ENCODE measurements at places on chromosomes 7 and 10.

DNA sequence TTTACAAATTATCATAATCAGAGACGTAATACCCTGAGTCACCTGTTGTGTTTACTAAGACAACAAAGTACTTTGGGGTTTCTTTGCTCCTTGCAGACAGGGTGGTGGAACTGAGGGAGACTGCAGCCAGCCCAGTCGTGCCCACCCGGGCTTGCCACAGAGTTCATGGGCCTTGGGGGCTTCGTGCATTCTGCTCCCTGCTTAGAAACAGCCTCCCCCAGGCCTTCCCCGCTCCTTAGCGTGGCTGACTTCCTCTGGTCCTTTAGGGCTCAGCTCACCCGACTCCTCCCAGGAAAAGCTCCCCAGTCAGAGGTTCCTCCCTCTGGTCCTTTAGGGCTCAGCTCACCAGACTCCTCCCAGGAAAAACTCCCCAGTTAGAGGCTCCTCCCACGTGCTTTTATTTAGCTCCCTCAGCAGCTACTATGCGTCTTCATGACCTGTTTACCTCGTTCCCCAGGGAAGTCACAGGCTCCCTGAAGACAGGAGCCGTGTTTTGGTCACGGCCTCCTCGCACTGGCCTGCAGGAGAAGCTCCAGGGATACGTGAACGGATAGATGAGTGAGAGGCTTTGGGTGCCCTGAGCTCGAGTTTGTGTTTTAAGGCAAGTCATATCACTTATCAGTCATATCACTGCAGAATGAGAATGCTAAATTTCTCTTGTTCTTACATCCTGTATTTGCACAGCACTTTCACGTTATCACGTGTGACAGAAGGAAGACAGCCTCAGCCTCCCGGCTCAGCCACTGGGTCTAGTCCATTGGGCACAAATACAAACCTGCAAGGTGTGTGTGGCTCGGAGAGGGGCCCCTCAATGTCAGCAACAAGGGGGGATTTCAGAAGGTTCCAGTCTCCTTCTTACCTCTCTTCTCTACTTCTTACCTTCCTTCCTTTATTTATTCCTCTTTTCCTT lies 52.7 kb upstream of the VIPR2 start:
- DNase-seq = no peak

- DNase-seq = no peak
These were observed 34.4 kb upstream of the CUL1 start for GRCh38 chr7:148664324-148664723.

GRCh38 chr10:26780106-26780792 lies 80.5 kb downstream of the ABI1 start:
- no peak for DNase-seq

DNA sequence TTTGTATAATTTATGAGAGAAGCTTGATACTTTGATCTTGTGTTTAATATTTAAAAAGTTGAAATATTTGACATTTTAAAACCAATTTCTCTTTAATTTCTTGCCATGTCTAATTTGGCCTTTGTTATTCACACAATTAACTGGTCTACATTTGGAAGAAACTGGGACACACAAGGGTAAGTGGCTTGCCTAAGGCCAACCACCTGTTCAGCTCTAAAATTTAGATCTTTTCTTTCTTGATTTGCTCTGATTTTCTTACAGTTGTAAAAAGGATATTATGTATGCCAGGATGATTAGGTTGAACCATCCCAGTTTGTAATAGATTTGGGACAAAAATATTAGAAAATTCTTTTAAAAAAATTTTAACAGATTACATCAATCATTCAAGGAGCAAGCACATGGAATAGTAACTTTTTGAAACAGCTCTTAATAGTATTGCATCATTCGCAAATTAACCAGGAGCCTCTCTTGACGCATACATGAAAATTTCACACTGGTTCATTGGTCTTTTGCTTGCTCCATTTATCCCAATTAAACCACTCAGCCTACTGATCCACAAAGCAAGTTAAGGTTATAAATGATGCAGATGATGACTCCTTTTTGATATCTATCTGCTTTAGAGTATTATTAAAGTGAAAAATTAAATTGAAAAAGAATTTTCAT lies 222.4 kb upstream of the SLC26A5 start:
- DNase-seq = no peak

DNA sequence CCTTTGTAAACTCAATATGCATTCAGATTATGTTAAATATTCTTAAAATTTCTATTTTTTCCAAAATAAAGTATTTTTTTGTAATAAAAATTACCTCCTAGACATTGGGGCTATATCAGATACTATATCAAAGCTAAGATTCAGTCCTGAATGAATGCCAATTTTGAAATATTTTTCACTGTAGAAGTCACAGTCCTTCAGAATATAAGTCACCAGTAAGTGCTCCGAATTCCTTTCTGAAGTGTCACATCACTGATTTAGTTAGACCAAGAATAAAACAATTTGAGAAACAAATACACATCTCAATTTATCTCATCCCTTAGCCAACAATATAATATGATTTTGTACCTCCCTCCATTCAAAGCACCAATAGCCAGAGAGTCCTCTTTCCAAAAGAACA lies 33.9 kb upstream of the GSAP start:
- no peak for DNase-seq

GRCh38 chr7:43077732-43078391 lies 34.6 kb upstream of the HECW1 start:
- DNase-seq = peak; percentile 37

GRCh38 chr10:44994752-44995530 lies 5.8 kb upstream of the ZNF22 start:
- no peak for DNase-seq

DNA sequence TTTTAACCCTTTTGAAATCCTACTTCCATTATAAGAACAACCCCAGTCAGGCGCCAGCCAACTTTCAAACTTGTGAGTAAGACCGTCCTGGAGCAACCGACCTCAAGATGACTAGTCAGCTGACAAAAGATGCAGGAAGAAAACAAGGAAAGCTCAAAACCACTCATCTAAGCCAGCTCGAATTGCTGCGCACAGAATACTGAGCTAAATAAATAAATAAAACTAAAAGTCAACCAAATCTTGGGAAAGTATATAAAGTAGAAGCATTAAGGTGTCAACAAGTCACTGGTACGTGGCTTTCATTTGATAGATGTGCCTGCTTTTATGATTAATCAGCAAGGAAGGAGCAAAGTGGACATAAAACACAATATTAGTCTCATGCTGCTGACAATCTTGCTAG lies 1269.8 kb downstream of the XPNPEP1 start:
- DNase-seq = no peak

DNA sequence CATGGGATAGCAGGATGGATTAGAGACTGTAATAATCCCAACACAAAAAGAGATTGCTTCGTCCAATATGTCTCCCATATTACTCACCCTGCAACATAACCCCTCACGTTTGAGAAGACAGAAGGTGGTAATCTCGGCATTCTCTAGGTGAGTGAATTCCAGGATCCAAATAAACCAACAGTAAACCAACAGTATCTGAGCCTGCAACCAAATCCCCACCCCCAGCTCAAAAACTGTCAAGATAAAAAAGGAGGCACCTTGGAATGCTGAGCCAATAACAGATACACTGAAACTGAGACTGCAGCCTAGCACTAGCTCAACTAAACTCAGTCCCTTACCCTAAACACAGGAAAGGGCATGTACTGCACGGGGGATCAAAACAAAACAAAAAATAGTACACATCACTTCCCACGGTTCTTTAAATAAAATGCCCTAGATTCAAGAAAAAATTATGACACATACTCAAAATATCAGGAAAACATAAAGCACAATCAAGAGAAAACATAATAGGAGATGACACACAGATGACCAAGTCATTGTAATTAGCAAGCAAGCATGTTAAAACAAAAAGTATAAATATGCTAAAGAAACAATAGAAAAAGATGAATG lies 28.0 kb downstream of the IPMK start:
- no peak for DNase-seq

Data from BE2C (cell line).